Naive thymus-derived CD8-positive, alpha-beta T cell (primary cell): ENCODE measurements at places on chromosomes 13 and 19.

GRCh38 chr13:31898378-31899071, 133.0 kb upstream of the FRY start:
- no peaks in the 10 kb centered on the region for H3K4me1 ChIP-seq
- no peak for DNase-seq
- H3K4me3 ChIP-seq, result no peak overlapping the region

- no peak for DNase-seq
- no peaks in the 10 kb centered on the region for H3K4me1 ChIP-seq
- H3K4me3 ChIP-seq, result no peak overlapping the region
- H3K36me3 ChIP-seq, result no peaks in the 10 kb centered on the region
- no peaks in the 10 kb centered on the region for H3K27me3 ChIP-seq
These were observed 33.6 kb upstream of the SLC10A2 start for GRCh38 chr13:103099722-103100293.

GRCh38 chr13:44211704-44212346, 161.8 kb upstream of the SERP2 start:
- no peaks in the 10 kb centered on the region for H3K27me3 ChIP-seq
- H3K4me3 ChIP-seq, result no peak overlapping the region
- no peaks in the 10 kb centered on the region for H3K4me1 ChIP-seq
- no peaks in the 10 kb centered on the region for H3K36me3 ChIP-seq

DNA sequence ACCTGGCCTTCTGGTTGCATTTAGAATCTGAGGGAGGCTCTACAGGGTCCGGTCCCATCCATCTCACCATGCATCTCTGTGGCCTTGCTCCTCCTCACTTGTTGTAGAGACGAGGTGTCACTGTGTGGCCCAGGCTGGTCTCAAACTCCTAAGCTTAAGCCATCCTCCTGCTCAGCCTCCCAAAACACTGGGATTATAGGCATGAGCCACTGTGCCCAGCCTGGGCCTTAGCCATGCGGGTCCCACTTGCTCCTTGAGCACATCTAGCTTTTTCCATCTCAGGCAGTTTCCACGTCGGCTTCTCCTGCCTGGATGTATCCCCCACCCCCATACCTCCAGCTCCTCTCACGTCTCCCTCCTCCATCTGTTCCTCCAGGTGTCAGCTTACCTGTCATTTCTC, 9.8 kb downstream of the ELSPBP1 start:
- no peak overlapping the region for H3K27ac ChIP-seq
- H3K36me3 ChIP-seq, result no peaks in the 10 kb centered on the region
- H3K4me3 ChIP-seq, result no peak overlapping the region
- peaks cover 33% of the 10 kb centered on the region for H3K27me3 ChIP-seq
- H3K4me1 ChIP-seq, result no peaks in the 10 kb centered on the region

DNA sequence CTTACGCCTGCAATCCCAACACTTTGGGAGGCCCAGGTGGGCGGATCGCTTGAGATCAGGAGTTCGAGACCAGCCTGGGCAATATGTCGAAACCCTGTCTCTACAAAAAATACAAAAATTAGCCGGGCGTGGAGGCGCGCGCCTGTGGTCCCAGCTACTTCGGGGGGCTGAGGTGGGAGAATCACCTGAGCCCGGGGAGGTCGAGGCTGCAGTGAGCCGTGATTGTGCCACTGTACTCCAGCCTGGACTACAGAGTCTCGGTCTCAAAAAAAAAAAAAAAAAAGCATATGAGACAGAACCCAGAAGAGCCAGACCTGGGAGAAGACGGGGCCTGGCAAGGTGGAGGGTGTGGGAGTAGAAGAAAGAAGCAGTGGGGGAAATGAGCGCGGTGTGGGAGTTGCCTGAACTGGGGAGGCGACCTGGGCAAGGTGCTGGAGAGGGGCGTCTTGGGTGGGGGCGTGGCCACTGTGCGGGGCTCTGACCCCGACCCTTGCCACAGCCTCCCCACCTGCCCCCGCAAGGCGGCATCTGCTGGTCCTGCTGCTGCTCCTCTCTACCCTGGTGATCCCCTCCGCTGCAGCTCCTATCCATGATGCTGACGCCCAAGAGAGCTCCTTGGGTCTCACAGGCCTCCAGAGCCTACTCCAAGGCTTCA, 533 bp downstream of the DKKL1 start:
- no peak overlapping the region for H3K27ac ChIP-seq
- no peak for DNase-seq
- peaks cover 20% of the 10 kb centered on the region for H3K4me1 ChIP-seq
- H3K36me3 ChIP-seq, result no peaks in the 10 kb centered on the region

DNA sequence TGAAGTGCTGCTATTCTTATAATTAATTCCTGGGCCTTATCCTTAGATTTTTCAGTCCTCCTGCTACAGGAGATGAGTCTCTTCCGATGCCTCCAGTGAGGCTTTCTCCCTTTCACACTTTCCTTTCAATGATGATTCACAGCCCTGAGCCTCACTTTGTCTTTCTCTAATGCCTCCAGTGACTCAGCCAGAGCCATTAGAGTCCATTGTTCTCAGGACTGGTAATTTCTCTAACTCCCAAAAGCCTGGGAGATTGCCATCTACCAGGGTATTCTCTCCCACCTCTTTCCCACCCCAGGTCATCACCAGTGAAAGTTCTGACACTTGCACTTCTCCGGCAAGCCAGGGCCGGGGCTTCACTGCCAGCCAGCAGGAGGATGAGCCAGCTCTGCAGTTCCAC, 49.6 kb upstream of the ARGLU1 start:
- H3K36me3 ChIP-seq, result no peaks in the 10 kb centered on the region
- H3K27me3 ChIP-seq, result peaks cover 15% of the 10 kb centered on the region
- H3K4me1 ChIP-seq, result peaks cover 2% of the 10 kb centered on the region

- no peaks in the 10 kb centered on the region for H3K27me3 ChIP-seq
- H3K4me1 ChIP-seq, result peaks cover 42% of the 10 kb centered on the region
- H3K4me3 ChIP-seq, result peak overlapping the region; percentile 88
These were observed 2.2 kb downstream of the SBNO2 start for GRCh38 chr19:1171755-1172352.

DNA sequence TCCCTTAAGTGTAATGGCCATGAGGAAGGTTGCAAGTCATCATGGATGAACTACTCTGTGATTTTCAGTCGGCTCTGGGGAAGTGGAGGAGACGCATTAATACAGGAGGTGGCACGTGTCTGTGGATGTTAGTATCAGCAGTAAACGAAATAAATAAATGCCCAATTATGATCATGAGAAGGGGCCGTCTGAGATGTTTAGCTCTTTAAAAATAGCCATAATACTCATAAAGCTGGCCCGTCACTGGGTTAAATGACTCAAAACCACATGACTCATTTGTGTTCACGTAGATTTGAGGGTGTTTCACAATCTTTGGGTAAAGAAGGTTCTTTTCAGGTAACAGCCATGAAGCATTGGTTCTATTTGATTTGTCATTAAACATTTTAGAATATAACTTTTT, 620.6 kb downstream of the GPC6 start:
- H3K4me3 ChIP-seq, result no peak overlapping the region
- H3K27me3 ChIP-seq, result peaks cover 11% of the 10 kb centered on the region
- no peak overlapping the region for H3K27ac ChIP-seq

GRCh38 chr19:34363094-34363493, 1.9 kb upstream of the GPI start:
- peak overlapping the region; percentile 95 for H3K4me3 ChIP-seq
- H3K36me3 ChIP-seq, result no peaks in the 10 kb centered on the region
- no peak overlapping the region for H3K27ac ChIP-seq
- no peaks in the 10 kb centered on the region for H3K27me3 ChIP-seq
- DNase-seq, result no peak

GRCh38 chr13:26653310-26653709, 95.8 kb downstream of the WASF3 start:
- no peak for DNase-seq
- H3K27ac ChIP-seq, result no peak overlapping the region
- no peaks in the 10 kb centered on the region for H3K36me3 ChIP-seq
- peaks cover 3% of the 10 kb centered on the region for H3K27me3 ChIP-seq
